ENCODE measurements at places on chromosomes 2 and 18. TPM values are rescaled to one million over a fixed set of nuclear protein-coding genes. Genes with fewer than 3 reads are reported as not detected.

- H3K4me3 ChIP-seq: no peak overlapping the region
- peaks cover 12% of the 10 kb centered on the region for H3K4me1 ChIP-seq
- no peaks in the 10 kb centered on the region for H3K27me3 ChIP-seq
- DNase-seq: peak; percentile 59
- no peak overlapping the region for H3K27ac ChIP-seq
These were observed 1.7 kb upstream of the STAMBP start for GRCh38 chr2:73827018-73827417.

- H3K27ac ChIP-seq: no peak overlapping the region
- H3K36me3 ChIP-seq: peaks cover 89% of the 10 kb centered on the region
- no peaks in the 10 kb centered on the region for H3K4me1 ChIP-seq
- no peak for DNase-seq
These were observed 32.3 kb downstream of the CCNT2 start for GRCh38 chr2:134950886-134951285.

DNA sequence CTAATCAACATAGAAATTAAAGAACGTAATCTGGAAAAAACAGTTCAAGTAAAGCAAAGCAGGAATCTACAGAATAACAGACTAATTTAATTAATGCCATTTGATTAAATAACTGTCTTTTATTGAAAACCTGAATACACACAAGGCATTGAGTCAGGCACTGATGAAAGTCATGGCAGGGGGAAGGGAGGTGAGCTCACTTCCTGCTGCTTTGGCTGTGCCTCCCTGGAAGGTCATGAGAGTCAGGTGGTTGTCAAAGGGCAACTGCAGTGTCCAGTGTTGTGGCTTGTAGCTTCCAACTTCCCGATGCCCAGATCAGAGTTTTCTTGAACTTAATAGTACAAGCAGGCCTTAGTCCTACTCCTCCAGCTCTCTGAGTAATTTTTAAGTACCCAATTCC is 180.9 kb downstream of the PID1 start:
- H3K4me1 ChIP-seq: peaks cover 47% of the 10 kb centered on the region
- no peaks in the 10 kb centered on the region for H3K27me3 ChIP-seq
- H3K4me3 ChIP-seq: no peak overlapping the region
- DNase-seq: peak; percentile 62
- no peaks in the 10 kb centered on the region for H3K36me3 ChIP-seq

DNA sequence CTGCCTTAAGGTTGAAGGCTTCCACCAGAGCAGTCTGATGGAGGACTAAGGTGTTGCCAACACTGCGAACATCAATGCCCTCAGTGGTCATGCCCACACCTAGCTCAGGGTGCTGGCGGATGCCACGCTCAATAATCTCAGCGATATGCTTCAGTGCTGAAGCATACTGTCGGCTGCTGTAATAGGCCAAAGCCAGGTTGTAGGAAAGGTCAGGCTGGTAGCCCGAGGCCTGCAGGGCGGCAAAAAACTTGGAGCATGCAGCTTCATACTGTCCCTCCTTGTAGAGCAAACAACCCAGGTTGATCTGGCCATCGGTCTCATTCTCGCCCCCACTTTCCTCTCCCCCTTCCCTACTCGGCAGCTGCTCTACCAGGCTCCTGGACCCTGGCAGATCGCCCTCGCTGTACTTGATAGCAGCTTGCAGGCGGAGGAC is 159.4 kb downstream of the AGPS start:
- H3K4me1 ChIP-seq: no peaks in the 10 kb centered on the region
- peak overlapping the region; percentile 87 for H3K4me3 ChIP-seq
- H3K27me3 ChIP-seq: no peaks in the 10 kb centered on the region
- peak overlapping the region; percentile 98 for H3K27ac ChIP-seq
- no peaks in the 10 kb centered on the region for H3K36me3 ChIP-seq
- peak; percentile 86 for DNase-seq

RGPD4 gene
- total RNA-seq: 0.05 TPM

All from SJCRH30 (cell line).